Retina (tissue), 1 donor: ENCODE measurements at places on chromosomes 5 and 9.

DNA sequence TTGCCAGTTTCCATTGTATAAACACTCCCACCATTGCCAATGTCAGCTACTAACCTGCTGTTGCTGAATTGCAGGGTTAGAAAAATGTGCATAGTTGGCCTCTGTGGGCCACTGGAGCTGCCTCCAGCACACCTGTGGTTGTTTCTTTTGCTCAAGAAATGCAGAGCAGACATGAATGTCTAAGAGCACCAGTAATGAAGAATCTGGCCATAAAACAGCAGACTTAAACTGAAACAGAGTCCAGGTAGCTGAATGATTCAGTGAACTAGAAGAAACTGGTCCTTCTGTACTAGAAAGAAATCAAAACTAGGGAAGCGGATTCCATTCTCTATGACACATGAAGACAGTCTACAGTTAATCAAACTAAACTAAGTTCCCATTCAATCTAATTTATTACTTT is 48.2 kb downstream of the NUDT12 start:
- no peak for DNase-seq

DNA sequence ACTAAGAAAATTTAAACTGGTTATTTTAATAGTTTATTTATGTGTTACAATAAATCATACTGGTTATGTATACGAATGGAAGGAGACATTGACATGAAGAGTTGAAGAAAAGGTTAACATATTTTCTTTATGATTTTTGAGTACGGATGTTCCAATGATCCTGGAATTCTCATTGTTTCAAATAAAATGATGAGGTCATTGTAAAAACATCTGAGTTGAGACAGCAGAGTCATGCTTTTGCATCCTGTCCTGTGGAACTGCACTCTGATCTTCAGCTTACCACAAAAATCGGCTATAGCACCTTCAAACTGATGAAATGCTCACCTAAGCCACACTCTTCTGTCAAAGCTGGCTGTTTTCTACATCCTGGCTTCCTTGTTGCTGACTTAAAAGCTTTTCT is 67.8 kb downstream of the PTCD2 start:
- no peak for DNase-seq

DNA sequence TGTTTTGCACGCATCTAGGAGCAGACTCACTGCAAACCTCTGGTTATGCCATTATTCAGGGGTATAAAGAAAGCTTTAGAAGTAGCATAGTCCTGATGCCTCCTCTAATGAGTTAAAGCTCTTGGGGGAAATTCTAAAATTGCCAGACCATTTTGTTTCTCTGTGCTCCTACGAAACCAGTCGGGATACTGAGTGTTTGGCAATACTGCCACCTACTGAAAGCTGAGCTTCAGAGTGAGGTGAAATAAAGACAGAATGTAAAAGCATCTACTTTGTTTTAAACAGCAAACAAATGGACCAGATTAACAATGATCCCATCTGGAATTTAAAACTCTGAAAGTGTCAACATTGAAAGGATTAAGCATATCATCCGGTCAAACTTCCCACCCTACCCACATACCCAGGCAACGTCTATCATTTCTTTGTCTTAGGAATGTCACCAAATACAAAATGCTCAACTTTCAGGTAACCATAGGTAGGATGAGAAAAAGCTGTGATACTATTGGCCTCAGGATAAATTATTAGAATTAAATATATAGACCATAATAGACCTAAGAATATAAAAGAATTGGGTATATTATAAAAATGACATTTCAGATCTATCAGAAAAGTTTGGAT is 77.8 kb upstream of the SHISAL2B start:
- peak; percentile 65 for DNase-seq

GRCh38 chr9:5626727-5627634 is 1.9 kb upstream of the RIC1 start:
- no peak for DNase-seq

DNA sequence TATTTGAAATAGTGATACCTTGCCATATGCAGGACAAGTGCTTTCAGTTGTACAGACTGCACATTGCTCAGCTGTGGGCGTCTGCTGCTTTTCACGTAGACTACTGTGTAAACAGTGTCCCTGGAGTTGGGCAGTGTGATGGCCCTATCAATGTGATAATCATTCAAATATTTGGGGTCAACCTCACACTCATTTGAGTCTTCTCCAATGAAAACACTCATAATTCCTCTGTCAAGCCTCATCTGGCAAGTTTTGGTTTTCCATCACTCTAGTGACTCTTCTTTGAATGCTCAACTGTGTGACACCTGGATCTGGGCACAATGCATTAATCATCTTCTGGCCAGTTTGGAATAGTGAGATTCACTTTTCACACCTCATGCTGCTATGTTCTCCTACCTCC is 64.4 kb downstream of the UGCG start:
- DNase-seq, result no peak

- no peak for DNase-seq
Observed at GRCh38 chr5:168070761-168071160, 220.7 kb upstream of the WWC1 start.

DNA sequence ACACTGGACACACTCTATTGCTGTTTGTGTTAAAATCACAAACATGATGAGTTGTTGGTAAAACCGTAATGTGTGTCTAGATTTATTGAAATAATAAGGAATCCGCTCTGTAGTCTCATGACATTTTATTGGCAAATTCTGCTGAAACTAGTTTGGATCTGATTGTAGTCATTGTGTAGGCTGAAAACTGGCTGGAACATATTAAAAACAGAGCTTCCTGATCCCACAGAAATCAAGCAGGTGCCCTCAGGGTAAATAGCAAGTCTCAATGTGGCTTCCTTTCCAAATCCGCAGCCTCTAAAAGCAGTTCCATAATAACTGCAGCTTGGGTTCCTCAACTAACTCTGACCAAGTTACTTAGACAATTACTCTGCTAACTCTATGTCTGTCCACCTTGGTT is 427.5 kb upstream of the KIF2A start:
- DNase-seq, result no peak

GRCh38 chr5:108093186-108093585 is 288.7 kb downstream of the FBXL17 start:
- no peak for DNase-seq

DNA sequence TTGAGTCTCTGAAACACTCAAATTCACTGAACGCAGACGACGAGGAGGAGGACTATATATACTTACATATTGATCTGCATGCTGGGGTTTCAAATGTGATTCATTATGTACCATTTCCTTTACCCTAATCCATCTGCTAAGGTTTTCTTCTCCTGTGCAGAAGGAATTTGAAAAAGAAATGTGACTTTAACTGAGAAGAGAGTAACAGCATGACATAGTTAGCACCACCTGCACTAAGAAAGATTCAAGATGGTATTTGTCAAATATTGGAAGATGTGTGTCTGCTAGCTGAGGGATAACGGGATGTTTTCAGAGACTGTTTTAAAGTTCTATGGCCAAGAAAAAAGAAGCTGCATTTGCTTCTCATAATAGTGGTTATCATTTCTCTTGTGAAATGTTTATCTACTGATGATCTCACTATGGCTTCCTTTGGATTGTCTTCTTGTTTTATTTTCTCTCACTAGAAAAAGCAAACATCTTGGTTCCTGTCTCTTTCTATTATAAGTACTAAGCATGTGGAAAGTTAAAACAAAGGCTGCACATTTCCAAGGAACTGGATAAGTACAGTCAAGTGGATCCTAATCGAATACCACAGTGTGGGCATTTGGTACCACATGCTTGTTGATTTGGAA is 89.8 kb upstream of the TLE4 start:
- DNase-seq, result no peak

GRCh38 chr5:76547242-76547890 is 75.8 kb downstream of the F2RL2 start:
- DNase-seq, result no peak

DNA sequence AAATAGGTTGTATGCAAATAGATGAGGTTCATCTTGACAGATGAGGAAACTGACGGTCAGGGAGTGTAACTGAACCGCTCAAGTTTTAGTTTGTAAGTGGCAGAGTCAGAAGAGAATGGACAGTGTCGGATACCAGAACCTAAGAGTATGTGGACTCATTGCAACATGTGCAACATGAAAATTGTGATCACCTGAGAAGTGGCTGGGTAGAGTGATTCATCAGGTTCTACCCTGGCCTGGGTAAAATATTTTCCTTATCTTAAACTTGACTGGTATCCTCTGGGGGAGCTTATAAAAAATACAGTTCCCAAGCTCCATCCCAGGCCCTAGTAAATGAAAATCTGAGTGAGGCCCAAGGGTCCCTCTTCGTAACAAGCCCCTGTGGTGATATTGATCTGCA is 35.2 kb upstream of the MIER3 start:
- no peak for DNase-seq

- DNase-seq, result no peak
Observed at GRCh38 chr5:160029540-160030139, 20.7 kb downstream of the TTC1 start.

DNA sequence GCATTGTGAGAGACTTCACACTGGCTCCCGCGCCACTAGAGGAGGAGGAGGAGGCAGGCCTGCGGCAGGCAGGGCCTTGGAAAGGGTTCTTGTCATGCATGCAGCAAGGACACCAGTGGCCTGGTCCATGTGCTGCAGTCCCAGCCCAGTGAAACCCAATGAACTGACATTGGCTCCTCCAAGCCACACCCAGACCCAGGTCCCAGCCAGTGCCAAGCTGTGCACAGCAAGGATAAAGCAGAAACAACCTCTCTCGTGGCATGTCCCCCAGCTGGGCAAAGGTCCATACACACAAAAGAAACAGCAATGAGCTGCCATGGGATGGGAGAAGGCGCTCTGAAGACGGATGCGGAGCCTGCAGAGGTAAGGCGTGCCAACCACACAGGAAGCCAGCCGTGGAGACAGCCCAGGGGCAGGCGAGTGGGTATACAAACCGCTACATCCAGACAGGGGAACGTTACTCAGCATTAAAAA is 89.2 kb downstream of the SEMA4D start:
- DNase-seq, result peak; percentile 38

DNA sequence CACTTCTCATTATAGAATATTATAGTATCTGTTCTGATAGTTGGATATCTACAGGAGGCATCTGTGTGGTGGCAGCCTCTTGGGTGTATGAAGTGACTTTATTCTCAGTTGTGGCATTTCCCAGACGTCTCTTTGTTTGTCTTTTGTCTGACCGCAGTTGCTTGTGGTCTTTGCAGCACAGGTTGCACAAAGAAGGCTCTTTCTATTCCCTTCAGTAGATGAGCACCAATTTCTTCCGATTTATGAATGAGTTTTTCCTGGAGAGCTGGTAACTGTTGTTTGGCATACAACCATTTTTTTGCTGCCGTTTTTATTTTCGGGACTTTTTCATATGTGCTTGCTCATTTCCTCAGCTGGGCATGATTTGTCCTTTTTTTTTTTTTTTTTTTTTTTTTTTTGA is 56.4 kb upstream of the MYO10 start:
- DNase-seq, result no peak

GRCh38 chr9:35938474-35939356 is 19.2 kb downstream of the OR2S2 start:
- DNase-seq, result no peak

- DNase-seq, result peak; percentile 63
Observed at GRCh38 chr5:135243556-135244285, 155.3 kb downstream of the MACROH2A1 start.
